ENCODE measurements at places on chromosomes 1 and 21.

DNA sequence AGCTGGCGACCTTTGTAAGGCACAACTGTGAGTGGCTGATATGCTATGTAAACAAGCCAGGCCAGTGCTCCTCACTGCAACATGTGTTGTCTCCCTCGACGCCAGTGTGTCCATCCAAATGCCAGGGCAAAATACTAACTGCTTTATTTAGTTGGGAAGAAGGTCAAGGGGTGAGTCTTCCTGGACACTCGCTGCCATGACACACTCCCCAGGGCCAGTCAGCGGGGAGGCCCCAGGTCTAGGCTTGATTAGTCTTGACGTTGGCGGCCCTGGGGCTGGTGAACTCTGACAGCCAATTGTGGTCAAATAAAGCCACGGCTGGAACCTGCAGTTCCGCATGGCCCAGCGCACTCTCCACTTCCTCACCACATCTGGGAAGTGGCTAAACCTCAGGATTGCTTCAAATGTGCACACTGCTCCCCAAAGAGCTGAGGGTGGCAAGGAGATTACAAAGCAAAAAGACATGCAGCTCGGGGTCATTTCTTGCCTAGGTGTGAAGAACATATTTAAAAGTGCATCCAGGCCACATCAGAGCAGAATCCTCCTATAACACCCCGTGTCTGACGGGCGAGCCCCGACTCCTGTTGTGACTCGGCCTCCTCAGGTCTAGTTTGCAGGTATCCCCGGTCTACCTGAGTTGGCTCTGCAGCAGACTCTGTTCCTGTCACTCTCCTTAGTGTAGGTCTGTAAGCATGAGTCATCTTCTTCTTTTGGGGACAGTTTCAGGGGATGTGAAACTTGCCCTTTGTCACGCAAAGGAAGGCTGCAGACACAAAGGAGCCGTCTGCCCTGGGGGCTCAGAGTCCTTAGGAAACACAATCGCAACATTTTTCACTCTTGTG lies 183.5 kb downstream of the RUNX1 start:
- no peak for DNase-seq

GRCh38 chr21:20353351-20353750 lies 644.9 kb upstream of the NCAM2 start:
- no peak for DNase-seq

DNA sequence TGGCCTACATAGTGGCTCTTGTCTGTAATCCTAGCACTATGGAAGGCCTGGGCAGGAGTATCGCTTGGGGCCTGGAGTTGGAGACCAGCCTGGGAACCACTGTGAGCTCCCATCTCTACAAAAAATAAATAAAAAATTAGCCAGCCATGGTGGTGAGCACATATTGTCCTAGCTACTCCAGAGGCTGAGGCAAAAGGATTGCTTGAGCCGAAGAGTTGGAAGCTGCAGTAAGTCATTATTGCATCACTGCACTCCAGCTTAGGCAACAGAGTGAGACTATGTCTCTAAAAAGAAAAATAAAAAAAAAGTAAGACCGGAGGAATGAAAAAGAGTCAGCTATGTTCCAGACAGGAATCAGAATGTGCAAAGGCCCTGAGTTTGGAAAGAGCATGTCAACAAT lies 115.3 kb downstream of the CYYR1 start:
- no peak for DNase-seq

GRCh38 chr1:174090471-174090870 lies 68.3 kb upstream of the RC3H1 start:
- no peak for DNase-seq

DNA sequence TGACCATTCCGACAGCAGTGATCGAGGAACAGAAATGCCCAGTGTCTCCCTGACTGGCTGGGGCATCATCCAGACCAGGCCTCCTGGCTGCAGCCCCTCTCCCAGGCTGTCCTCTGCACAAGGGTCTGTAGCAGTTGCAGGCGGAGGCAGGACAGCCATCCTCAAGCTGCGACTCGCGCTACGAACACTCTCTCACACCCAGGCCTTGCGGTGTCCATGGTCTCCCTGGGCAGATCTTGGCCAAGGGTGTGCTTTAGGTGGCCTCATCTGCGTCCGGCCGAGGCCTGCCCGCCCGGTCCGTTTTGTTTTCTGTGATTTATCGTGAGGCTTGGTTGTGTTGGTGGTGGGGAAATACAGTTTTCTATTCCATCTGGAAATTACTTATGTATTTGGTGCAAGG lies 15.7 kb downstream of the FTCD start:
- DNase-seq: no peak

GRCh38 chr1:172966844-172967540 lies 83.7 kb downstream of the TNFSF18 start:
- DNase-seq: no peak

- DNase-seq: no peak
Observed at GRCh38 chr1:12712076-12712475, 3.8 kb upstream of the AADACL3 start.

DNA sequence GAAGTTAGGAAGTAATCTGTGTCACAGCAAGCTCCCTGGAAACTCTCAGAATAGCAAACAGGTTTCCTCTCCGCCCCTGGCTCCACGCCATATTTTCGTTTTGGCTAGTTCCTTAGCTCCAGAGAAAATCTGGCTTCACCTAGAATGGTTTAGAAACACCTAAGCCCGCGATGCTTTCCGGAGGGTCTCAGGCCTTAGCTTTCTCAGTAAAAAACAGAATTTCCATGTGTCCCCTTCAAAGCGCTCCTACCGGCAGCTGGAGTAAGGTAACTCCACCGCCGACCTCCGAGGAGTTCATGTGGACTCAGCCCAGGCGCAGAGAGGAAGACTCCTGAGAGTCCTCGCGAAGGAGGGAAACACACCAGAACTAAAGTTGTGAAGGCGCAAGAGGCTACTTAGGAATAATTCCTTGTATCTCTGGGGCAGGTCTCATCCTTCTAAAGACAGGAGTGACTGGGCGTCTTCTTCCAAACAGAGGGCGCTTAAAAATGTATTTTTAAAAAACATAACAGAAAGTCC lies 406 bp downstream of the KIAA0040 start:
- no peak for DNase-seq

- no peak for DNase-seq
Observed at GRCh38 chr1:180501865-180502360, 464 bp downstream of the ACBD6 start.

- no peak for DNase-seq
Observed at GRCh38 chr21:18384771-18385170, 18.8 kb downstream of the TMPRSS15 start.

DNA sequence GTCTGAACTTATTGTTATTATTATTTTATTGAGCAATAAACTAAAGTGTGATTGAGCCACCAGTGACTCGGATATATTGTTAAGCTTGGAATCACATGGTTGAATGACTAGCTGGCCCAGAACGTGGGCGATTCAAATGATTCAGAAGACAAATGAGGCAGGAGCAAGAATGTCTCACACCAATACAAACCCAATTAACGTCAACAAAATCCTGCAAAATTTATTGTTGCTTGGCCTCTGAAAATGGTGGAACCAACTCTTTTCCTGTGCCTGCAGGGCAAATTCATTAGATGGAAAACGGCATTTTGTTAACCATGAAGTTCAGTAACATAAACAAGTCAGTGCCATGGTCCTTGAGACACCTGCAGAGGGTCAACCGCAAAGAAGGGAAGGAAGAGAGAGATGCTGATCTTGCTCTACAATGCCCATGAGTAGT lies 482.0 kb downstream of the SETD4 start:
- no peak for DNase-seq

GRCh38 chr1:3623441-3624199 lies 1.2 kb upstream of the TPRG1L start:
- DNase-seq: no peak

DNA sequence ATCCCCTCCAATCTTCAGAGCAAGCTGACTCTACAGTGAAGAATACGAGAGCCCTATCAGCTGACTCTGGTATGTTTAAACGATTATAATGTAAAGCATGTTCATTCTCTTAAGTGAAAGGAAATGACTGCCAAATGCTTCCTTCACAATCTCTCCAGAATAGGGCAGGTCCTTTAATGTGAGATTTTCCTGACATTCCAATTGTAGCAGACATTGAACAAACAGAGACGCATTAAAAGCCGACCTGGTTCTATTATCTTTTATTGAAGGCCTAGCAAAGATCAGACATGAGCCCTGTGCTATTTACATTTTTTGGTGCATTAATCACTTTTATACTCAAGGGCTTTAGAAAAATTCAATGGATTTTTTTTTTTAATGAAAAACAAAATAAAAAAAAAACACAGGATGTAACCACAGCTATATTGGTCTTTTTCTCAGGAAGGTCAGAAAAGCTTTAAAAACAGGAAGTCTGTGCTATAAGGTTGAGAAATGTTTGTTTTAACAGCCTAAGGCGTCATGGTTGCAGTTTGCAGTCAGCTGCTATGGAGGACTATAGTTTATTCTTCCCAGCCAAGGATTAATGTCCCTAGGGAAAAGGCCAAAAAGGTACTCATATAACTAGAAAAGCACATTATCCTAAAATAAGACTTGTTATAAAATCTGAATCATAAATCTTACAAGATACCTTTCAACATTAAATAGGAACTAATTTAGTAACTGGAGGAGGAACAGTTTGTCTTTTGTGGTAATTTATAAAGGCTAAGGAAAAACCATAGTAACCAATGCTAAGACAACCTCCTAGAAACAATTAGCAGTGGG lies 104.8 kb downstream of the RERE start:
- DNase-seq: no peak

- no peak for DNase-seq
Observed at GRCh38 chr1:11788549-11789053, 17.2 kb downstream of the MTHFR start.

GRCh38 chr1:230114237-230114651 lies 47.2 kb downstream of the GALNT2 start:
- DNase-seq: no peak

DNA sequence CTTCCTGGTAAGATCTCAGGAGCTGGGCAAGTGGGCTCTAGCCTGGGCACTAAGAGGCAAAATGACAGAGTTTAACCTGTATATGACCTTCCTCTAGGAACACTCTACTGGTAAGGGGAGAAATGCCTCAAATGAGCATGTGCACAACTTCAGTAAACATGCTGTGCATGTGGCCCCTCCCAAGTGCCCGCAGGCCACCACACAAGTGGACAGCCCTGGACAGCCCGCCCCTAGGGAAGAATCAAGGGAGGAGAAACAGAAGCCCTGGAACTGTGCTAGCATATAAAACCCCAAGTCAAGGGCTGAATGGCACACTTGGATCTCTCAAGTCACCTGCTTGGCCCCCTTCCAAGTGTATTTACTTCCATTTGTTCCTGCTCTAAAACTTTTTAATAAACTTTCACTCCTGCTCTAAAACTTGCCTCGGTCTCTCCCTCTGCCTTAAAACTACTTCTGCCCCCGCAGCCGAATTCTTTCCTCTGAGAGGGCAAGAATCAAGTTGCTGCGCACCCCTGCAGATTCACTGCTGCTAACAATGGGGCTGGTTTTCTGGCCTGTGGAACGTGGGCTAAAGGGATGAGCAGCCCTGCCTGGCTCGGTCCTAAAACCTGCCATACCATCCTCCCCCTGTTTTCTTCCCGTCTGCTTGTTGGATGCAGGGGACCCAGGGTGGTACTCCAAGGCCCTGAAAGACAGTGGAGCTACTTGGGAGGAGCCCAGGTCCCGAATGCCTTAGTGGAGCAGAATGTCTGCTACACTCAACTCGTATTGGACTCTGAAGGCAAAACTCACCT lies 93.5 kb downstream of the IER5 start:
- DNase-seq: no peak

GRCh38 chr21:15053500-15053899 lies 11.3 kb downstream of the NRIP1 start:
- DNase-seq: no peak

GRCh38 chr1:1943834-1944570 lies 24.9 kb upstream of the TMEM52 start:
- DNase-seq: peak; percentile 32

DNA sequence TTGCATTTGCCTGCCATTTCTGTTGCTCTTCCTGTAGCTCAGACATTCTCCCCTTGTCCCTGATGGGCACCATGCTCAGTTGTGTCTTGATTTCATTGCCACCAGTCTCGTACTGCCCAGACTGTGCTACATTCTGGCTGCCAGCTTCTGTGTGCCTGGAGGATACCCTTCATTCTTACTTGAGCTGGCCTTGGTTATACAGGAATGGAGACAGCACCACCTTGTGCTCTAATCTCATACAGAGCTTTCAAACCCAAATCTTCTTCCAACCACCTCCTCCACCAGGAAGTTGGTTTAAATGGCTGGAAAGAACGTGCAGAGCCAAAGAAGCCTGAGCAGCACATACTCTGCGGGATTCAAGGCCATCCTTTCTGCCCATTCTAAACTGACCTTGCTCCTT lies 165.3 kb downstream of the SLC35F3 start:
- DNase-seq: no peak

DNA sequence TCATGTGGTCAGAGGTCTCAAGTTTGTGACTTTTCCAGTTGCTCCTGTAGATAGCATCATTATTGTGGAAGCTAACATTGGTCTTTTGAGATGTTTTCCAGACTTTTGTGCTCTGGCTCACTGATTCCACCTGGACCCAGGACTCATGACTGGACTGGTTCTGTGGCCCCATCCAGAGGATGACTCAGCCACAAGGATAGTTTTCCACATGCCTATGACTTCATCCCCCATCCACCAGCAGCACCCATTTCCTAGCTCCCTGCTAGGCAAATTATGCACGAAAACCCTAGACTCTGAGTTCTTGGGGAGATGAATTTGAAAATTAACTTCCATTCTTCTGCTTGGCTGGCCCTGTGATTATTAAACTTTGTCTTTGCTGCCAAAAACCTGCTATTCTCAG lies 949.3 kb downstream of the MRPL39 start:
- no peak for DNase-seq

GRCh38 chr1:208080396-208081286 lies 163.5 kb downstream of the PLXNA2 start:
- DNase-seq: no peak

DNA sequence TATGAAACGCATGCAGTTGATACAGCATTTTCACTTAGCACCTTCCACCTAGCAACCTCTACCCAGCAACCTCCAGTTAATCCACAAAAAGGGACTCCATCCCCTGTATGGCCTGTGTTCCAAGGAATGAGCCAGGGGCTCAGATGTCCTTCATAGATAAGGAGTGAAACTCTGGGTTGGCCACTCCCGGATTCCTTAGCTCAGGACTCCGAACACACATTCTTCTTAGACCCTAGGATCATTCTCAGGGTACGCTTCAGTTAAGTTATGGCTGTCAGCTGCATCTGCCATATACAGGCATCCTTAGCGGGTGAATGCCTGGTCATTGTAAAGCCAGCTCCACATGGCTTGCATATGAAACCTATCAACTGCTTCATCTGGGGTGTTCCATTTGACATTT lies 15.9 kb upstream of the IFI6 start:
- DNase-seq: no peak

All from stimulated activated CD8-positive, alpha-beta memory T cell treated with anti-CD3 and anti-CD28 coated beads, Interleukin-15, amount 100 ng/mL, for 24 hours (primary cell).